GM10248 (cell line): ENCODE measurements at places on chromosomes 16 and 17.

GRCh38 chr16:11896486-11897176, 19.1 kb downstream of the GSPT1 start:
- DNase-seq, result no peak

DNA sequence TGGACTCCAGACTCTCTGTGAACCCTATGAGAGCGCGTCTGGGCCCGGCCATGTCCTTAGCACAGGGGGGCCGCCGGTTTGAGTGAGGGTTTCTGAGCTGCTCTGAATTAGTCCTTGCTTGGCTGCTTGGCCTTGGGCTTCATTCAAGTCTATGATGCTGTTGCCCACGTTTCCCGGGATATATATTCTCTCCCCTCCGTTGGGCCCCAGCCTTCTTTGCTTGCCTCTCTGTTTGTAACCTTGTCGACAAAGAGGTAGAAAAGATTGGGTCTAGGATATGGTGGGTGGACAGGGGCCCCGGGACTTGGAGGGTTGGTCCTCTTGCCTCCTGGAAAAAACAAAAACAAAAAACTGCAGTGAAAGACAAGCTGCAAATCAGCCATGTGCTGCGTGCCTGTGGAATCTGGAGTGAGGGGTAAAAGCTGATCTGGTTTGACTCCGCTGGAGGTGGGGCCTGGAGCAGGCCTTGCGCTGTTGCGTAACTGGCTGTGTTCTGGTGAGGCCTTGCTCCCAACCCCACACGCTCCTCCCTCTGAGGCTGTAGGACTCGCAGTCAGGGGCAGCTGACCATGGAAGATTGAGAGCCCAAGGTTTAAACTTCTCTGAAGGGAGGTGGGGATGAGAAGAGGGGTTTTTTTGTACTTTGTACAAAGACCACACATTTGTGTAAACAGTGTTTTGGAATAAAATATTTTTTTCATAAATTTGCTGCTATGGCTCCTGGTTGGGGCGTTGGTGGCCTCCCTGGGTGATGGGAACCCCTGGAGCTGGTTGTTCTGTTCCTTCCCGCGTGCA, 23.1 kb downstream of the STAT5A start:
- no peak for DNase-seq

DNA sequence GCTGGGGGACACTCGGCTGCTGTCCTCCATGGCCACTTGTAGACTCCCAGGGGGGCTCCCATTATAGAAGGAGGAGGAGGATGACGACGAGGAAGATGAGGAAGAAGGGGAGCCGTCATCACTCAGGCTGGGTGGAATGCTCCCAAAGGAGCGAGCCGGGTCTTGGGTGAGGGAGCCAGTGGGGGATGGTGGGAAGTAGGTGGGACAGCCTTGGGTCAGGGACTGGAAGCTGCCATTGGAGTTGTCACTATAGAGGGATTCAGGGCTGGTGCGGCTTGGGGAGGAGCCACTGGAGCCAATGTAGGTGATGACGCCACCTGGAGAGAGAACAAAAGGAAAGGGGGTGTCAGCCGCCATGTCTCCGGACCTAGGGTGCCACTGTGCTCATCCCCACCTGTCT, 3.3 kb downstream of the NR1D1 start:
- no peak for DNase-seq

DNA sequence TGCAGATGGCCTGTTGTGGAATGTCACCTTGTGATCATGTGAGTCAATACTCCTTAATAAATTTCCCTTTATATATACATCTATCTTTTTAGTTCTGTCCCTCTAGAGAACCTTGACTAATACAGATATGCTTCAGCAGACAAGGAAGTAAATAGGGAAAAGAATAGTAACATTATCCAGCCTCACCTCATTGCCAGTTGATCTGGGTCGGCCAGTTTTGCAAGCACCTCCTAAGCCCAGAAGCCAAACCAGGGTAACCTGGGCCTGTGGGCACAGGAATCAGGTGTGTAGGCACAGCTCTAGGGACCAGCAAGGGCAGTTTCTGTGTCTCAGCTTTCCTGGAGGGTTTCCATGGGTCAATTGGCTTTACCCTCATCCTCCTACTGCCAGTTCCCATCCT, 11.9 kb upstream of the CCL17 start:
- DNase-seq, result no peak
